ENCODE measurements at places on chromosomes 3 and 15. TPM values are rescaled to one million over a fixed set of nuclear protein-coding genes. Genes with fewer than 3 reads are reported as not detected.
A peak's percentile ranks its signal among the peaks of the same experiment; 100 is the strongest.

The FEZF2 gene
- total RNA-seq: not detected

The EXD1 gene
- total RNA-seq: not detected

The ACP3 gene
- total RNA-seq: 0.12 TPM

The IMPDH2 gene
- total RNA-seq: 36.6 TPM

The TRPM1 gene
- not detected for total RNA-seq

The PCOLCE2 gene
- total RNA-seq: 3.1 TPM

The SEMA6D gene
- total RNA-seq: 2.3 TPM

The MUC20 gene
- 16.3 TPM for total RNA-seq

The SPATA16 gene
- total RNA-seq: not detected

- no peak for DNase-seq
Measured at GRCh38 chr15:74988007-74988800, 7.2 kb upstream of the SCAMP5 start.

- no peak for DNase-seq
Measured at GRCh38 chr15:39131609-39132008, 449.3 kb upstream of the THBS1 start.

DNA sequence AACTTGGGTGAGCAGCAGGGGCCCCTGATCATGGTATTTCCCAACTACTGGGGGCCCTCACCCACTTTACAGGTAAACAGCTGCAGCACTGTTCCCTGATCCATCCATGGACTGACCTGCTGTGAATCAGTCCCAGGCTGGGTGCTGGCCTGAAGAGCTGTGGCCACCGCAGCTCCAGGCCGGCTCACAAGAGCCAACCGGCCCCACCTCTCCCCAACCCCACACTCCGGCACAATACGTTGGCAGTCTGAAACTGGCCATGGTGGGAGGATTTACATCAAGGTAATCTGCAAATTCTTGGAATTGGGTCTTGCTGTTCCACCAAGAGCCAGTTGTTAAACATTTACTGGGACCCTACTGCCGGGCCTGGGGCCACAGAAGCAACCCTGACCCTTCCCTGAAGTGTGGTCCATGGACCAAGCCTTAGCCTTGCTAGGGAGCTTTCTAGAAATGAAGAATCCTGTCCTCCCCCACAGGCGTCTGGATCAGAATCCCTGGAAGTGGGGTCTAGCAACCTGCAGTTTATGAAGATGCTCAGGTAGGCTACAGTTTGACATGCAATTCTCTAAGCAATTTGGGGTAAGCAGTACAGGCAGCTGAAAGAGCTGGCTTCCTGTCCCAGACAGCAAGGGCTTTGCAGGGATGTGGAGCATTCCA is 3.7 kb downstream of the SLC6A20 start:
- no peak for DNase-seq

- DNase-seq: peak; percentile 45
Measured at GRCh38 chr3:137946356-137946973, 63.5 kb upstream of the CLDN18 start.

- DNase-seq: no peak
Measured at GRCh38 chr3:181933052-181933618, 221.4 kb downstream of the SOX2 start.

- no peak for DNase-seq
Measured at GRCh38 chr3:65633018-65633638, 405.6 kb downstream of the MAGI1 start.

DNA sequence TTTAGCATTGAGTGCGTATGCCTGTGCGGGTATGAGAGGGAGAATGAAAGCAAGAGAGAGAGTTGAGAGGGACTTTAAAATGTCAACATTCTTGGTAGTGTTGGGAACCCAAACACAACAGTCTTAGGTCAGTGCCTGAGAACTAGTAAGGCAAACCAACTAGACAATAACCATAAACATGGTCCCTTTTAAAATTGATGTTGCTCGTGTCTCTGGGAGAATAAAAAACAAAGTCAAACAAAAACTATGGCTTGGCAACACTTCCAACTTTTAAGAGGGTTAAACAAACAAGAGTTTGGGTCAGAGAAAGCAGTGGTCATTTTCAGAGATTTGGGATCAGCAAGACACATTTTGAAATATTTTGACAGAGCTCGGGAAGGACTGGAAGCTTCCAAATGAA is 146.7 kb upstream of the THBS1 start:
- DNase-seq: no peak

DNA sequence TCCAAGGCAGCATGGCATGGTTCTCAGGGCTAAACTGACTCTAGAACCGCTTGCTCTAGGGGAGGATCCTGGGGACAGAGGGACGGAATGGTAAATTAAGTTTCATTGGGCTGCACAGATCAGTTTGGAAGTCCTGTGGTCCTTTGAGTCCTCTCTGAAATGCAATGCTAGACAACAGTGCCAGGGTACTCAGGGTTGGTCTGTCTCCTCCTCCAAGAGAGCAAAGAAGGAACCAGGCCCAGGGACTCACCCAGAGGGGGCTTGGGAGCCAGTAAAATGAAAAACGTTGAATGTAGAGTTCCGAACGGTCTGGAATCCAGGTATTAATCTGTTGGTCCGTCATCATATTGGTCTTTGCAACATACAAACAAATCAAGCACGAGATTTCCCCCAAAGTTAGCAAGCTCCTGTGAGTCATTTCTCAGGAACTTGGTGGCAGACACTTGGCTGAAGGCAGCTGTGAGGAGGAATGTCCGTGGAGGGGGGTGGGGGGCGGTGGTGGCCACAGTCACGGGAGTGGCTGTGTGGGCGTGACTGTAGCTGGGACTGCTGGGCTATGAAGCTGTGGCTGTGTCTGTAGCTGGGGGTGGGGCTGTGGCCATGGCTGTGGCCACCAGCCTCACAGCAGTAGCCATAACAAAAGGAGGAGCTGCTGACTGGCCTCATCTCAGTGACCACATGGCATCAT is 361.0 kb downstream of the SHQ1 start:
- DNase-seq: no peak

- DNase-seq: no peak
Measured at GRCh38 chr15:90421527-90421926, 33.5 kb downstream of the IQGAP1 start.

DNA sequence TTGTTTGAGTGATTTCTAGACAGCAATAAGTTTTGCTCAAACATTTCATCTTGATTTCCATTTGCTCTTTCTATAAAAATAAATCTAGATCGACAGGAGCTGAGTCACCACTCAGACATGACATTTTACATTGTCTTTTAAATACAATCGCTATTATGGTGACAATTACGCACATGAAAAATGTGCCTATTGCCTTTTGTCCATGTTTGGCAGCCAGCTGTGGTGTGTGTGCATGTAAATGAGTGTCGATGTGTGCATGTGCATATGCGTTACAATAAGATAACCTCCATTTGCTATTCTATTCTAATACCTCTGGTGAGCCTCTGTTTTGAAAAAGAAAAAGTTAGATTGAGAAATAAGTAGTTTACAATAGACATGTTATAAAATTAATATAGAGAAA is 89.7 kb upstream of the GRM7 start:
- no peak for DNase-seq

- DNase-seq: no peak
Measured at GRCh38 chr3:159191447-159191846, 389.6 kb downstream of the MFSD1 start.

- DNase-seq: no peak
Measured at GRCh38 chr3:23620638-23621015, 185.1 kb upstream of the UBE2E1 start.

Measured in right lobe of liver (tissue), 6 donors.